Neural crest cell (in vitro differentiated cells): ENCODE measurements at places on chromosomes 7 and 10.

DNA sequence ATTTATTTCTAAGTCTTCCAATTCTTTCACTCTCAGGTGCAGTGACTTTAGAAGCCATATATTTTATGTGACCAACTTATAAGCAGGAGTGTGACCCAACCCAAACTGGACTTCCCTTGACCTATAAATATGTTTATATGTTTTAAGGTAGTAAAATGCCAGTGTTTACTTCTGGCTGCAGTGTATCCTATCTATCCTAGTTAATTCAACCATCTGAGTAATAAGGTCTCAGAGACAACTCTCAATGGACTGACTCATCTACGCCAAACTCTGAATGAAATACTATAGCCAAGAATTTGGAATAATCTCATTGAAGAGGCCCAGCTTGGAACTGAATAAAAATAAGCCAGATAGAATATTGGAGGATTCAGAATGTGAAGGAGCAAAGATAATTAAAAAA, 544.5 kb upstream of the SORCS1 start:
- no peak for DNase-seq

DNA sequence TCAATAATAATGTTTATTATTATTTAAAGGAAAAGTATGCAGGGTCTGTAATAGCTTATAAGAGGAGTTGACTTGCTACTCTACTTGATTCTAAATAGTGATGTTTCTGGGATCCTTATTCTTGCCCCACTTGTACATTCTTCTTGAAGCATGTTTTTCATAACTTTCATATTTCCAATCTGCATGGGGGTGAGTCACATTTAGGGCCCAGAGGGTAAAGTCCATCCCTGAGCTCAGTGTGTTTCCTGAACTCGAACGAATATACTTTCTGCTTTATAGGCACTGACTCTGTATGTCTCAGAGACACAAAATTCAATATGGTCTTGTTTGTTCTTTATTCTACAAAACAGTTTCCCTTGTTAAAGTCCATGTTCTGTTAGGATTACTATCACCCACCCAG, 61.0 kb upstream of the SMIM30 start:
- no peak for DNase-seq

GRCh38 chr10:1735562-1735961, 1.8 kb downstream of the ADARB2 start:
- DNase-seq, result no peak

DNA sequence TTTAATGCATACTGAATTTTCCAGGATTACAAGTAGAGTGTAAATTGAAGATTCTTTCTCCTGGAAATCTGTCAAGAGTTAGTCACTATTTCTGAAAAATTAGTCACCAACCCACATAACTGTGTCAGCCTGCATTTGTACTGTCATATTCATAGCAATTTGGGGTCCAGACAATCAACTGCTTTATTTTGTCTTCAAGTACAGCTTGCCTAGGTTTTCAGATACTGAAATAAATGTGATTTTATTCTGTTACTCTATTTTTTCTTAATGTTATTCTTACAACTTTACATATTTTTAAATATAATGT, 55.1 kb downstream of the CUBN start:
- DNase-seq, result no peak

DNA sequence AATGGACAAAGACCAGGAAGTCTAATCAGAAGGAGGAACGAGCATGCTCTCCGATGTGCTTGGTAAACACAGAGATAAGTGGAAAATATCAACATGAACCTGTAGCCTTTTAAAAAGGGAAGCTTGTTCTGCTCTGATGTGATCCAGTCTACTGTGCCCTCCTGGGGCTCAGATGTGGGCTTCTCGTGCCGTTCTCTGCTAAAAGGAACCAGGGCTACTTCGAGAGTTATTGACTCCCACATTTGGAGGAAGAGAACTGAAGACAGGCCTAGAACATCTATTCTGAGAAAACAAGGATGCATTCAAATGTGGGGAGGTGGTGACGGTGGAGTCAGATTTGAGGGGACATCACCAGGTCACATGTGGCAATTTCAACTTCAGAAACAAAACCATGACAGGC, 325.4 kb downstream of the GLRX3 start:
- no peak for DNase-seq

- no peak for DNase-seq
Measured at GRCh38 chr10:122504610-122504950, 43.2 kb downstream of the HTRA1 start.

GRCh38 chr7:1544896-1545416, 11.0 kb downstream of the TMEM184A start:
- DNase-seq, result no peak

DNA sequence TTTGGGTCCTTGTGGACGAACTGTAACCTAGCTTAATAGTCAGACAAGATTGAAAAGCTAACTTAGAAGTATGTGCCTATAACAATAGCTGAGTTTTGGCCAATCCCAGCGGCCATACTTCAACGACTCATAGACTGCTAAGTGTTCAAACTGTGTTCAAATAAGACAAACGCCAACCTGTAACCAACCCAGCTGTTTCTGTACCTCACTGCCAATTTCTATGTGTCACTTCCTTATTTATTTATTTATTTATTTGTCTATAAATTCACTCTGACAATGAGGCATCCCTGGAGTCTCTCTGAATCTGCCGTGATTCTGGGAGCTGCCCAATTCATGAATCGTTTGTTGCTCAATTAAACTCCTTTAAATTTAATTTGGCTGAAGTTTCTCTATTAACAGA, 21.7 kb downstream of the ST8SIA6 start:
- no peak for DNase-seq
